ENCODE measurements at places on chromosomes 6 and 20.

DNA sequence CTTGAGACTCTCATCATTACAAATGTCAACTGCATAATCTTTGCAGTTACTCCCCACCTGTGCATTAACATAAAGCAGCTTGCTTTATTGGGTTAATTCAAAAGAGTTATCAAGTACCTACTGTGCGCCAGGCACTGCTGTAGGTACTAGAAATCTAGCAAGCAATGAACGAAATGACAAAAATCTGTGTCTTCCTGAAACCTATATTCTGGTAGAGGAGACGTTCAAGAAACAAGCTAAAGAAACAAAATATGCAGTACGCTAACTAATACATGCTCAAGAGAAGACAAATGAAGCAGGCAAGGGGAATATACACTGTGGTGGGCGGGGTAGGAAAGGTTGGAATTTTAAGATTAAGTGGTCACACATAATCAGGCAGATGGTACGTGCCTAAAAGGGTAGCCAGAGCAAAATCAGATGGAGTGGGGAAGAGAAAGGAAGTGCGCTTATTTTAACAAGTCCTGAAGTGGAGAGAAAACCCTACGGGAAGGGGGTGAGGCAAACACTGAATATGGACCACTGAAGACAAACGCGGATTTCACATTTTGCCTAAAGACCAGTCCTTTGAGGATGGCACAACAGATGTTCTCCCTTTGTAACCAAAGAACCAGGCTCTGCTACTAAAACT, 1.2 kb downstream of the ELOVL2 start:
- peak; percentile 12 for DNase-seq

GRCh38 chr6:87183687-87184086, 28.3 kb downstream of the ZNF292 start:
- DNase-seq = no peak

GRCh38 chr6:142322066-142322465, 20.3 kb downstream of the ADGRG6 start:
- DNase-seq = no peak

GRCh38 chr20:23325107-23325506, 25.5 kb upstream of the NXT1 start:
- DNase-seq = no peak

GRCh38 chr20:62301111-62301668, 1.6 kb upstream of the ADRM1 start:
- no peak for DNase-seq

DNA sequence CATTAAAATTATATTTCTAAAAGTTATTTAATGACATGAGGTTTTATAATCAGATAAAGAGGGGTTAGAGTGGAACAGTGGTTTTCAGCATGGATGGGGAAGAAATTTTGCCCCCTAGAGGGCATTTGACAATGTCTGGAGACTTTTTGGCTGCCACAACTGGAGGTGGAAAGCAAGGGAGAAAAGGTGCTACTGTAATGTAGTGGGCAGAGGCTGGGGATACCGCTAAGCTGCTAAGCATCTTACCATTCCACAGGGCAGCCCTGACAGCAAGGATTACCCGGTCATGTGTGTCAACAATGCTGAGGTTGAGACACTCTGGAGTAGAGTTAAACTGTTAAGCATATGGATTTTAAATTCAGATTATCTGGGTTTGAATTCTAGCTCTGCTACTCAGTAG, 52.9 kb upstream of the FABP7 start:
- no peak for DNase-seq

- DNase-seq = no peak
These were observed 36.1 kb downstream of the CTNNBL1 start for GRCh38 chr20:37729909-37730308.

DNA sequence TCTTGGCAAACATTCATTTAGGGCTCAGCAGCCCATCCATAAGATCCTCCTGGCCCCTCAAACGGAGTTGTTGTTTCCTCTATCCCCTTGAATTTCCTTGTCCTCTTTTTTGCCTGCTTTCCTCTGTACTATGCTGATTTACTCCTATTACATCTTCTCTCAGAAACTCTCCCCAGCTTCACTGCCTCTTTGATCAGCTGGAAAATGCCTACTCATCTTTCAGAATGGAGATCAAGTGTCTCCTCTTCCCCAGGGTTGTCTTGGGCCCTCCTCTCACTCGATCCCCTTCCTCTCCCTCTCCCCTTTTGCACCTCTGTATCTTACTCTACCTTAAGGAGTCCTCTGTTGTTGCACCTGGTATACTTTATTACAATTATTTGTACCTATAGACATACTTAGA, 60.2 kb downstream of the PHF20 start:
- DNase-seq = no peak

- no peak for DNase-seq
These were observed 6.0 kb downstream of the CNPY3 start for GRCh38 chr6:42935322-42935721.
